Fibroblast of the aortic adventitia (primary cell): ENCODE measurements at places on chromosomes 4 and X. TPM values are rescaled to one million over a fixed set of nuclear protein-coding genes. Genes with fewer than 3 reads are reported as not detected.

GSX2 gene
- total RNA-seq: not detected in 2 replicates

VCX2 gene
- total RNA-seq: not detected in 2 replicates

RTL3 gene
- total RNA-seq: 0.27 TPM in 1 of 2 replicates, not detected in the other

CHRNA9 gene
- 0.09 TPM in 1 of 2 replicates, not detected in the other for total RNA-seq

SCML1 gene
- total RNA-seq: 12.0 and 17.7 TPM in 2 replicates

HCFC1 gene
- total RNA-seq: 16.4 and 34.5 TPM in 2 replicates

CPZ gene
- 7.0 and 24.9 TPM in 2 replicates for total RNA-seq
